ENCODE measurements at places on chromosomes 5 and 9. TPM values are rescaled to one million over a fixed set of nuclear protein-coding genes. Genes with fewer than 3 reads are reported as not detected.

DNA sequence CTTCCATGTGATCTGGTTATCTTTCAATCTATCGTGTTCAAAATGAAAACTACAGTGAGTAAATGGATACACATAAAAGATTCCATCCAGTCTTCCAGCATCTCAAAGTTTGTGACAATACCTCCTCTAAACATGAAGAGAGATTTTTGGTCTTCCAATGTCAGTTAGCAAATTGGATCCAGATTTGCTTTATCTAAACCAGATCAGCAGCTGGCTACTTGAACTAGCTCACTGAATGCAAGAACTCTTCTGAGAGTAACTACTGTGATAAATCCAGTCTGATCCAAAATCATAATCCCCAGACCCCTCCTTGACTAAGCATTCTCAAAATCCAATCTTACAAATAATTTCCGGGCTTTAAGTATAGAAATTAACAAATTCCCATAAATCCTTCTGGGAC, 2177.9 kb upstream of the C9orf72 start:
- DNase-seq, result no peak

DNA sequence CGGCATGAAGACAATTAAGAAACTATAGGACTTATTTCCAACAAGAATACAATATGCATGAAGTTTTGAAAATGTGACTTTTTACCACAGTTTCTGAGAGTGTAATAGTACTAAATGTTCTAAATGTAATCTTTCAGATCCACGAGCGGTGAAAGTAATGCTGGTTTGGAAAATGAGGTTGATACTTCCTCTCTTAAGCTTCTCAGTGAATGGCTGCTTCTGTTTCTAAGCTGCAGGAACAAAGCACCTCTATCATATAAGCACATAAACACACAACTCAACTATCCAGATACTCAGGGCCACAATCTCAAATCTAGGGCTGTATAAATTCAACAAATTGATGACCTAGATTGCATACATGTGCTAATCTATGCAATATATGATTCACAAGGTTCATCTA, 78.3 kb downstream of the LIFR start:
- no peak for DNase-seq

GRCh38 chr5:20113931-20114330, 125.9 kb upstream of the CDH18 start:
- DNase-seq, result no peak

GRCh38 chr9:119677811-119678505, 308.7 kb upstream of the BRINP1 start:
- no peak for DNase-seq

- DNase-seq, result no peak
Observed at GRCh38 chr5:169467041-169467771, 116.4 kb upstream of the SPDL1 start.

Gene PLEKHG4B
- 0.47 TPM for total RNA-seq

- DNase-seq, result no peak
Observed at GRCh38 chr5:149801307-149801990, 71.3 kb downstream of the PPARGC1B start.

GRCh38 chr5:124859027-124859426, 112.6 kb upstream of the ZNF608 start:
- no peak for DNase-seq

DNA sequence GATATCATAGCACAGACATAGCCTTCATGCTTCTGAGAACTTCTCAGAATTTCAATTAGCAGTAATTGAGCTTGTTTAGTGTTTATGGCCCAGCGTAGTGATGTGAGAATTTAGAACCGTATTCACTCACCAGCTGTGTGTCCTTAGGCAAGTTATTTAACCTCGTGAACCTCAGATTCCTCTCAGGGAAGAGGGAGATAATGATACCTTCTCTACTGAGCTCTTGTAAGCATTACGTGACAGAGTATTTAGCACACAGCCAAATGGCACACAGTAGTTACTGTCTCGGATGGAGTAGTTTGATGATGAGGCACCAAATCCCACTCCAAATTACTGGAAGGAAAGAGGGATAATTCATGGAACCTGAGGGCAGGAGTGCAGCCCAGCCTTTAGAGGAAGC, 429.3 kb downstream of the CCDC171 start:
- DNase-seq, result no peak

Gene ISL1
- not detected for total RNA-seq

DNA sequence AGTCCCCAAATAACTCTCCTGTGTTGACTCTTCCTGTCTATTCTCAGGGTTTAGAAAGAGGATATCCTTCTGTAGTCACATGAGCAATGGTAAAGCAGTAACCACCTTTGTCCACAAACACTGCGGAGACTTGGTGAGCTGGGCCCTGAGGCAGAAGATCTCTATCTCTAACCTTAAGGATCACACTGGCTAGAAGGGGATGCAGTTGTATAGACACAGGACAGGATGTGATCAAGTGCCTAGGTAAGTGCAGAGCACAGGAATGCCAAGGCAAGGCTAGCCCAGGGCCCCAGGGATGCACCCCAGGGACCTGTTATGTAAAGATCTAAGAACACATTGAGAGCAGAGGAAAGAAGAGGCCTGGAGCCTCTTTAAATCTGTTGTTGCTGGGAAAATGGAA, 610.5 kb downstream of the IRX1 start:
- no peak for DNase-seq

- DNase-seq, result no peak
Observed at GRCh38 chr9:126058011-126058531, 268.6 kb upstream of the MVB12B start.

Gene DMRT3
- total RNA-seq, result not detected

- DNase-seq, result no peak
Observed at GRCh38 chr5:154278908-154279307, 88.4 kb downstream of the GALNT10 start.

DNA sequence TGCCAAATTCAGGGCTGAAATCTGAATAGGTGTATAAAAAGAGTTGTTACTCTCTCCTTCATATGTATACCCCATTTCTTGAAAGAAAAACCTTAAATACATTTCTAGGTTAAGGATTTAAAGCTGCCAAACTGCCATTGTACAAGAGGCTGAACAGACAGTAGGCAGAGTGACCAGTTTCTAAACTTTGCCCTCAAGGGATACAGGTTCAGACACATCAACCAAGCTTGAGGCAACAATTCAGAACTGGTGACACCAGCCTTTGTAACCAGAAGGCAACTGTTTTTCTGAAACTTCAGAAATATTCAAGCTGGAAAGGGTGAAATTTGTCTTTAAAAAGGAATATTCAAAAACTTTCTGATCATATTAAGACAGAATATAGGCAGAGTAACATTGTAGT, 47.5 kb downstream of the FAM114A2 start:
- no peak for DNase-seq

DNA sequence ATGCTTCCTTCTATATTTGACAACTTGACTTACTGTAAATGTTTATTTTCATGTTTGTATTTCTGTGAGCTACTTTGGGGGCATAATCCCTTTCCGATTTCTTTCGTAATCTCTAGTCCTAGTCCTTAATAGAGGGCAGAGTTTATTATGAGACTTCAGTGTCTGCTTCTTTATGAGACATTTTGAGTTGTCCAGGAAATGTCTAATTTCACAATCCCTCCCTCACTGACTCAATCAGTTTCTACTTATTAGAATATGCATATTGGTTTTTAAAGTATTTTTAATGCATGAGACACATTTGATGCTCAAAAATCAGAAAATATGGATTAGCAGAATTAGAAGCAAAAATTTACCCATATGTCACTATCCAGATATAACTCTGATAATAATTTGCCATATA, 160.9 kb downstream of the FOCAD start:
- no peak for DNase-seq

- DNase-seq, result no peak
Observed at GRCh38 chr9:16325966-16326365, 544.5 kb downstream of the BNC2 start.

- DNase-seq, result no peak
Observed at GRCh38 chr5:29379619-29380018, 1813.9 kb upstream of the CDH6 start.

DNA sequence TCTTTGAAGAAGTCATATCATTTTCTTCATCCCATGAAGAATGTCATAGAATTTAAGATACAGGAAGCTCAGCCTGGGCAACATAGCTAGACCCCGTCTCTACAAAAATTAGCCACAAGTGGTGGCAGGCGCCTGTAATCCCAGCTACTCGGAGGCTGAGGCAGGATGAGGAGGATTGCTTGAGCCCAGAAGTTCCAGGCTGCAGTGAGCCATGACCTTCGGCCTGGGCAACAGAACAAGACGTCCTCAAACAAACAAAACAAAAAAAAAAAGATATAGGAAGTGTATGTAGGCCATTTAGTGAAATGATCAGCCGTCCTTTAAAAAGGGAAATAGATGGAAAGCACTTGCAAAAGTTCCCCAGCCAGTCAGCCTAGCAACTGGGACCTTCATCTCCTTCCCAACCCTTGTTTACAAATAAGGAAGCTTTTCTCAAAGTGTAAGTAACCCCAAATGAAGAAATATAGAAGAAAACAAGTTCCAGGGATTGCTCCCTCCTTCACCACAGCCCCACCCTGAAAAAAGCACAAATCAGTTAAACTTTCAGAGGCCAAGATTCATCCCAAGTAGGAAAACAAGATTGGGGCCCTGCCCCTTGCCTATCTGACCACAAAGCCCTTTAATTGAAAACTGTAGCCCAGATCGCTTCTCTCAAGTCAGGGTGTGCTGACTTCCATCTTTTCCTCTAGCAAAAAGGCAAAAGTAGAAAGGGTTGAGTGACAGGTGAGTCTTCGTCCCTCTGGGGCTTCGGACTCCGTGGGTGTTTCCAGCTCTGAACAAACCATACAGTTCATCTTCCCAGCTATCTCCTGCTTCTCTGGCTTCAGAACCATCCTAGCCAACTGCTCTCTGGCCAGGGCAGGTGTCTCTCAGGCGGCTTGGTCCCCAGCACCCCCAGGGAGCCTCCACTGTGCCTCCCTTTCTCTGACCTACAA, 1.2 kb downstream of the SLC31A2 start:
- DNase-seq, result no peak

- no peak for DNase-seq
Observed at GRCh38 chr5:112113565-112113964, 305.5 kb downstream of the EPB41L4A start.

Gene BTNL8
- total RNA-seq, result not detected

DNA sequence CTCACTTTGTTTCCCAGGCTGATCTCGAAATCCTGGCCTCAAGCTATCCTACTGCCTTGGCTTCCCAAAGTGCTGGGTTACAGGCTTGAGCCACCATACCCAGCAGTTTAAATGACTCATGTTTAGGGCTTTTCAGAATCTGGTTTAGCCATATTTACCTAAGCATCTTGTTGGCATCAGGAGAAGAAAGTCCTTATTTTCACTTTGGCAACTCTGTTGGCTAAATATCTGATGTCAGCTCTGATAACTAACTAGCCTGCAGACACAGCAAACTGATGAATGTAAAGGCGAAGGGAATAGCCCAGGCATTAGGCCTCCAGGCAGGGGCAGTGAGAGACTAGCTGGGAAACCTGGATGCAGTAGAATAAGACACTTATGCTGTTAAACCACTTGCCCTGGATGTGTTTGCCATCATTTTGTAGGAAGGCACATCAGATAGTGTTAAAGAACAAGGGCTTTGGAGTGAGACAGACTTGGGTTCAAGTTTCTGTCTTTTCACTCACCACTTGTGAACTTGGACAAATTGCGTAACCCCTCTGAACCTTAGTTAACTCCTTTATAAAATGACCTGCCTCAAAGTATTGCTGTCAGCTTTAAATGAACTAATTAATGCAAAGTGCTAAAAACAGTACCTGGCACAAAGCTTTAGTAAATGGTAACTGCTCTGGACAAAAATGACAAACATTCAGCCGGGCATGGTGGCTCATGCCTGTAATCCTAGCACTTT, 34.7 kb upstream of the GARNL3 start:
- no peak for DNase-seq

DNA sequence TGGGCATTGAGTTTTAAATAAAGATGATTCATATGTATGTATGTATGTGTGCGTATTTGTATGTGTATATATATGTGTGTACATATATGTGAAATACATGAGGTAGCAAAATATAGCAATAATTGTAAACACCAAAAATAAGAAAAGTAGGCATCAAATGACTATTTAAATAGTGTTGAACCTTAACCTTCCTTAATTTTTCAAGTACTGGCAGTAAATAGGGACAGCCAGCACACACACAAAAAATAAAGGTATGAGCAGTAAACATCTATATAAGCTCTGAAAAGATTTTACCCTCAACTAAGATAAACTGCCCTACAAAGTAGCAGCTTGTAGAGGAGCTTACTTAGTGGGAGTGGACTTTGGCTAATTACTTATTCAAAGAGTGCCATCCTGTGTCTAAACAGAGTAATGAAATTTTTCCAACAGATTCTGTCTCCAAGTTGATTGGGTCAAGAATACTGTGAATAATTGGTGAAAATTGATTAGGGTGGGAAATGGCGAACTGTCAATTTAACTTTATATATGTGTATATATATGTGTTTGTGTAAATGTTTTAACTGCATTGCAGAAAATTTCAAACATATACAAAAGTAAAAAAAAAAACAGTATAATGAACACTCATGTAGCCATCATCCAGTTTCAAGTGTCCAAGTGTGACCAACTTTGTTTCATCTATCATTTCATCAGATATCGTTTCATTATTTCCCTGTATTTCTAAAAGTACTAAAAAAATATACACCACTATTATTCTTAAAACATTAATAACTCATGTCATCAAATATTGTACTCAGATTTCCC, 2.0 kb upstream of the ADAMTS6 start:
- no peak for DNase-seq

Gene DPYSL3
- total RNA-seq, result 0.54 TPM

All from activated naive CD4-positive, alpha-beta T cell treated with anti-CD3 and anti-CD28 coated beads, Interleukin-2, amount 50 U/mL, for 72 hours (primary cell).